Right lung (tissue), 10 donors: ENCODE measurements at places on chromosomes 12 and 14.

DNA sequence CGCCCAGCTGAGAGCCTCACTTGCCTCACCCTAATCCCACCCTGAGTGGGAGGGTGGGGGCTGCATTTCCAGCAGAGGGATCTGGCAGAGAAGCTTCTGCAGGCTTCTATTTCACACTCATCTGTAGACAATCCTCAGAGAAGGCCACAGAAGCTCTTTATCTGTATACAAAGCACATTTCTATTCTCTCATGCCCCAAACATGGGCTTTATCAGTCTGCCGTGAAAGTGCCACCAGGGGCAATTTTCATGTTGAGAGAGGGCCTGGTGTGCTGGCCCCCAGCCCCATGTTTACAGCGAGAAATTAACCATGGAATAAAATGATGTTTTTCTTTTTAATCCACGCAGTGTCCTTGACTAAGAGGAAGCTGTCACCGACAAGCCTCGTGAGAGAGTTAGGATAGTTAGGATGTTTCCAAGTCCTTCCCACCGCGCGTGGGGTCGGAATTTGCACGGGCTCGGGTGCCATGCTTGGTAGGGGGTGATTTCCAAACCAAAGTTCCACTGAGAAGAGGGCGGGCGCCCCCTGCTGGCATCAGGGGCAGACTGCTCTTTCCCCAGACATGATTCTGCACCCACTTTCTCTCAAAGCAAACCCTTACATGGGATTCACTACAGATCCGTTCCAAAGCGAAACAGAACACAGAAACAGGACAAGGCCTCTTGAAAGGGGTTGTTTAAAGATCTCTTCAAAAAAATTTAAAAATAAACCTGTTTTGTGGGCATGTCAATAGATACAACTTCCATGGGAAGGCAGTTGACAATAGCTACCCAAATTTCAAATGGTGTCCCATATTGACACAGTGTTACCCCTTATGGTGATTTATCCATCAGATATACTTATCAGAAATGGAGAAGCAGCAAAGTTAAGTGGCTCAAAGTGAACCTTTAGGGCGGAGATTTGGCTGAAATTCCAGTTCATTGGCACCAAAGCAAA lies 19.4 kb downstream of the BDKRB1 start:
- no peak for DNase-seq

- peak; percentile 81 for DNase-seq
These were observed at the start of gene GPR162 for GRCh38 chr12:6821591-6822425. Gene GPR162, plus strand, starts transcription at chr12:6821821. Its CDS starts 2,078 bp downstream, at chr12:6823899.

- no peak for DNase-seq
These were observed 447 bp upstream of the NUBPL start for GRCh38 chr14:31560759-31561154.

DNA sequence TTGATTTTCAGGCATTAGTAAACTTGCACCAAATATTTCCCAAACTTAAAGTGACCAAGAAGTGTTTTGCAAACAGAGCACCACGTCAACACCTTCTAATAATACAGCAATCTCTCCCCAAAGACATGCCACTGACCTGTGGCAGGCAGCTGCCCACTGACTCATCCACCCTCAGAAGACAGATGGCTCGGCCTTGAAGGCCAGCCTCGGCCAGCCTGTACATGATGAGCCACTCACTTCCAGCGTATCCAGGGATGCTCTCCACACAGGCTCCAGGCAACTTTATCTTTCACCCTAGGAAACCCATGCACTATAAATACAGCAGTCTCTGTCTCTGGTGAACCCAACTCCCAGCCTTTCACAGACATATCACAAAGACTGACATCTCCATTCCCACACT lies 62.7 kb downstream of the TUNAR start:
- no peak for DNase-seq

GRCh38 chr14:56414236-56414635 lies 165.4 kb upstream of the TMEM260 start:
- no peak for DNase-seq
